ENCODE measurements at places on chromosomes 4 and X.

- no peak for DNase-seq
Observed at GRCh38 chr4:4866866-4867374, 7.5 kb downstream of the MSX1 start.

DNA sequence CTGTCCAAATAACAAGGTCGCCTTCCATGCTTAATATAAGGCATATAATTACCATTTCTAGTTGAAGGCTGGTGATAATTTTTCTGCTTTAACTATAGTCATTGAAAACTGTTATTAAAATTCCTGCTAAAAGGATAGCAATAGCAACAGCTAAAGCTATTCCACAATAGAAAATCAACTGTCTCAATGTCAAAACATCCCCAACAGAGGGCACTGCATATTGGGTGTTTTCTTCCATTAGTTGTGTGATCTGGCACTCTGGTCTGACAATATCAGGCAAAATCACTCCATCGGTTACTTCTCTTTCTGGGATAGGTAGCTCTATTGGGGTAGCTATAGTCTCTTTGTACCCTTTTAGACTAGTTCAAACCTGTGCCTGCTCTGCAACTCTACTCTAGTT lies 53.5 kb downstream of the TMPRSS11F start:
- no peak for DNase-seq

- no peak for DNase-seq
Observed at GRCh38 chr4:94357624-94358023, 15.0 kb upstream of the HPGDS start.

DNA sequence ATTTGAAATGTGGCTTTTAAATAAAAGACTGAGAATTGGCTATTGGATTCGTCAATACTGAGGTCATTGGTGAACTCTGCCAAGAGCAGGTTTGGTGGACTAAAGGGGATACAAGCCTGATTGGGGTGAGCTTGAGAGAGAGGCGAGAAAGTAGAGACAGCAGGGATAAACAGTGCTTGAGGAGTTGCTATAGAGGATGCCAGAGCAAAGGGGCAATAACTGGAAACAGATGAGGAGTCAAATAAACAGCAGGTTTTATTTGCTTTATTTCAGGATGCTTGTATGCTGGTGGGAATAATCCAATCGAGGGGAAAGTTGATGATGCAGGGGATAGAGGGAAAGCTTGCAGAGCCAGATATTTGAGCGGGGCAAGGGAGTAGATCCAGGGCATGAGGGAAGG lies 24.0 kb upstream of the ANXA3 start:
- no peak for DNase-seq

GRCh38 chr4:8916906-8917305 lies 45.3 kb upstream of the HMX1 start:
- no peak for DNase-seq

DNA sequence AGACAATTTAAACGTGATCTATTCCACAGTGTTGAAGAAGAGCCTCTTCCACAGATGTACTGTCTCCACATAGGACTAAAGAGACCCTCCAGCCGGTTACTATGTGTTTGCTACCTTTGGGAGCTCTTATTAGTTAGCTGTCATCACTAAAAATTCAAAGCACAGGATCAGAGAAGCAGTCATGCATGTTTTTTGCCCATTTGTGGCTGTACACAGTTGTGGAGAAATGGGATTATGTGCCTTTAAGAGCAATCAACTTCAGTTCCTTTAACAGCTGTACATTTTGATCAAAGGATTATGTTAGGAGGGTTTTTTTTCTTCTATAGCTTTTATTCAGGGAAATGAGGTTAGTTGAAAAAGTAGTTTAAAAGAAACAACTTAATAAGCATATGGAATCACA lies 149.0 kb upstream of the SPOCK3 start:
- no peak for DNase-seq

DNA sequence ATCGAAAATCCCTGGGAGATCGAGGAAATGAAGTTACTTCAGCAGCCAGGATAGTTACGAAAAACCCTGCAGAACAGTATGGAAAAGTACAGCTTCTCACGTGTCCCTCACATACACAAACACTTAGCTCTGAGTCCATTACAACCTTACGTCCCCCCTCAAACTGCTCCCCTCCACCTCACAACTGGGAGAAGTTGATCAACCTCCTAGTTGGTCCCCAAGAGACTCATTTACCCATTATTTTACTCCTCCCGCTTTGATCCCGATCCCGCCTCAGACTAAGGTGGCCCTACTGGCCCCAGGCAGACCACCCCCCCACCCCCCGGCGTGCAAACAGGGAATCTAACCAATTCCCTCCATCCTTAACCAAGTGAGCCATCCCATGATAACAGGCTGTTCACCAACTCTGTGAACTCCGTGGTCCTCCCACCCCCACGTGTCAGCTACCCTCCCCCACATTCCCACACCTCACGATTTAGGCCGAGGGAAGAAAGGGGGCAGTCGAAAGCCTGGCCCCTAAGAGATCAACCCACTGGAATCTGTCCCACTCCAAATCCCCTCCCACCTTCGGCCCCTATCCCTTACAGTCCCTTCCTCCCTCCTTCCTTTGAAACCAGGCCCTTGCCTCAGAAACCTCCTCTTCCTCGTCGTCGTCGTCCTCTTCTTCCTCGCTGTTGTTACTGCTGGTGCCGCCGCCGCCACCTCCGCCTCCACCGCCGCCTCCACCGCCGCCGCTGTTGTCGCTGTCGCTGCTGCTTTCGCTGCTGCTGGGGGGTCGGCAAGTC lies 755 bp downstream of the ANKRD17 start:
- no peak for DNase-seq

- DNase-seq, result no peak
Observed at GRCh38 chr4:5839751-5840674, 52.9 kb downstream of the CRMP1 start.

- no peak for DNase-seq
Observed at GRCh38 chrX:123736333-123736921, 3.6 kb upstream of the THOC2 start.

DNA sequence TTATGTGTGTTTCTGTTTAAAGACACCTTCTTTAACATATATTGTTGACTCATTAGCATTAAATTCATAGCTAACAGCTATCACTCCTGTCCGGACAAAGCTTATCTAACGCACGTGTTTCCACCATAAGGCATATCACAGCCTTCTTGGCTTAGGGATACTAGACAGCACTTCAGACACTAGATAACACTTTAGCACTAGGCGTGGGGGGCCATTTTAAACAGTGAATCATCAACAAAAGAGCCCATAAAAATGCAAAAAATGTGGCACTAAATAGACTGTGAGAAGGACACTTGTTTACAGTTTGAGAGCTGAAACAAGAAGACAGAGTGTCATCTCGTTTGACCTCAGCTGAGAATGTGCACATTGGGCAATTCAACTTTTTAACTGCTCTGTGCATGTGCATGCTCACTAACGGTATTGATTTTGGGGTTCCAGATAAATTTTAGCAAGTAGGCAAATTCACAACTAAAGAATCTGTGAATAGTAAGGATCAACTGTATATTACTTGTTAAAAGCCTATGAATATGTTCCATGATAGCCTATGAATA lies 58.9 kb upstream of the RAI2 start:
- no peak for DNase-seq

DNA sequence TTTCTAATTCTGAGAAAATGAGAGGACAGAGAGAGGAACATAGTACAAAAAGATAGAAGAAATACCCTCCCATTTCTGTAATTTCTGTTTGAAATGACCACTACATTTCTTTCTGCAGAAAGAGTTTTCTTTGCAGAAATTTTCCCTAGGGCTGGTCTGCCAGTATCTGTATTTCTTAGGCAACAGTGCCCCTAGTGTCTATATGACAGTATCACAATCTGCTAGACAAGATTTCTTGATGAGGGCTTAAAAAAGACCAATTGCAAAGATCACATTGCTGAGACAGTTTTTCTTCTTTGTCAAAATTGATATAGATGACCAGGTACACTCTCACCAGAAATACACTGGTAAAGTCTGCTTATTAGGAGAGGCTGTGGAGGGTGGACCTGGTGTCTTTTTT lies 81.0 kb upstream of the ZDHHC15 start:
- DNase-seq, result no peak

DNA sequence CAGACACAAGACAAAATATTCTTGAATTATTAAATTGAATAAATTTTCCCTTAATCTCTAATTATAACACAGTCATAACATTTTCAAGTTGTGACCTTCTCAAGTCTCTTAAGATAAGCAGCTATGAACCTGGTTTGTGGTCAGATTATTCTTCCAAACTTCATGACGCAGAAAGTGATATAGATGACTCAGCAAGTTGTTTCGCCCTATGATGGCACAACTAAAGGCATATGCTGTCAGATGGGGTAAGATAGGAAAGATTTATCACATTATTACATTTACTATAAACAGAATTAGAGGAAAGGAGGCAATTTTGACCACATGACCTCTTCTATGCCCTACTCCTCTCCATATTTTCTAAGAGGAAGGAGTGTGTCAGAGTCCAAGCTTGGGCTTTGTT lies 4.6 kb upstream of the DCAF12L2 start:
- DNase-seq, result no peak

GRCh38 chr4:87262886-87263285 lies 42.5 kb upstream of the KLHL8 start:
- DNase-seq, result no peak

DNA sequence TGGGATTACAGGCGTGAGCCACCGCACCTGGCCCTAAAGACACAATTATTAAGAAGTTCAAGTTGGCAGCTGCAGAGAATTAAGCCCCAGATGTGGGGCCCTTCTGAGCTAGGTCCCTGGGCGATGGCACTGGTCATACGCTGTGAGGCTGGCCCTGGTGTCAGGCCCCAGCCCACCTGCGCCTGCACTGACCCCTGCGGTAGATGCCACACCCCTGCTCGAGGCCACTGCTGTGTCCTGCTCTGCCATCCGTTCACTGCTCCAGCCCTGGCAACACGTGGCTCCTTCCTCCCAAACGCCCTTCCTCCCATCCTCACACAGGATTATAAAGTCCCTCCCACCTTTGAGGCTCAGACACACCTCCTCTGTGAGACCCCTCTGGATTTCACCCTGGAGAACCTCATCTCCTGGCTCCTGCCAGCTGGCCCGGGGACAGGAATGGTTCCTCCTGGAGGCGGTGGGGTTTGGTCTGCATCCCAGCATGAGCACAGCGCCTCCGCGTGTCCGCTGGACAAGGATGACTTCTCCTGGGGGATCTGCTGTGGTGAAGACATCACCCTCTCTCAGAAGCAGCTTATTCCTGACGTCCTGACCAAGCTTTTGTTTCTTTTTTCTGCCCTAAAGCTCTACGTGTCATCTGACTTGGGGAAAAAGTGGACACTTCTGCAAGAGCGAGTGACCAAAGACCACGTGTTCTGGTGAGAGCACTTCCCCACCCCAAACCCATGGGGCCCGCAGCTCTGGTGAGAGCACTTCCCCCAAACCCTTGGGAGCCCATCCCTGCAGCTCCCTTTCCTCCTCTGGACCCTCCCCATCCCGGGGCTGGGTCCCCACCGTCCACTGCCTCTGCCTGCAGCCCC lies 219.0 kb upstream of the PSAPL1 start:
- no peak for DNase-seq

- no peak for DNase-seq
Observed at GRCh38 chrX:138708268-138708667, 3.2 kb downstream of the FGF13 start.

- DNase-seq, result no peak
Observed at GRCh38 chr4:60463857-60464502, 736.1 kb upstream of the ADGRL3 start.

GRCh38 chr4:77181720-77182119 lies 24.7 kb downstream of the CCNG2 start:
- no peak for DNase-seq

All from activated T-cell treated with anti-CD3 and anti-CD28 coated beads for 24 hours (primary cell).